Smooth muscle cell of the umbilical artery (primary cell): ENCODE measurements at places on chromosomes 6 and 20. TPM values are rescaled to one million over a fixed set of nuclear protein-coding genes. Genes with fewer than 3 reads are reported as not detected.

Gene MAFB
- 0.14 and 0.30 TPM in 2 replicates for total RNA-seq

Gene MTO1
- 36.4 and 49.9 TPM in 2 replicates for total RNA-seq

Gene CDH4
- 1.8 and 4.1 TPM in 2 replicates for total RNA-seq

Gene SNX9
- 26.7 and 38.0 TPM in 2 replicates for total RNA-seq

Gene MYT1
- not detected in 2 replicates for total RNA-seq

Gene GPR31
- total RNA-seq, result not detected in 2 replicates

Gene NR2E1
- not detected in 2 replicates for total RNA-seq

Gene ZBTB9
- 3.9 and 8.0 TPM in 2 replicates for total RNA-seq

Gene CYP39A1
- total RNA-seq, result 0.30 TPM in 1 of 2 replicates, not detected in the other

Gene TCF21
- total RNA-seq, result 1.4 and 3.0 TPM in 2 replicates

Gene ZNF334
- 2.7 and 2.8 TPM in 2 replicates for total RNA-seq

Gene EGFL8
- 1.2 and 1.4 TPM in 2 replicates for total RNA-seq

Gene ANGPT4
- total RNA-seq, result not detected in 2 replicates

Gene CLPSL1
- not detected in 2 replicates for total RNA-seq

Gene PNLDC1
- 0.28 TPM in 1 of 2 replicates, not detected in the other for total RNA-seq

Gene TBX18
- 3.6 and 14.5 TPM in 2 replicates for total RNA-seq

Gene EFCAB8
- total RNA-seq, result under 0.01 and 0.97 TPM in 2 replicates

Gene TRIM38
- 9.1 and 11.6 TPM in 2 replicates for total RNA-seq

Gene CSE1L
- total RNA-seq, result 59.1 and 113 TPM in 2 replicates

Gene SLC22A2
- 0.23 and 3.0 TPM in 2 replicates for total RNA-seq

Gene EYA4
- total RNA-seq, result under 0.01 TPM in 1 of 2 replicates, not detected in the other

Gene SPTLC3
- total RNA-seq, result 3.6 and 4.0 TPM in 2 replicates

Gene HLA-DMB
- total RNA-seq, result not detected in 2 replicates

Gene EPM2A
- total RNA-seq, result 6.5 and 6.6 TPM in 2 replicates

Gene TP53INP2
- 4.2 and 5.0 TPM in 2 replicates for total RNA-seq

Gene PLN
- total RNA-seq, result 0.83 and 0.89 TPM in 2 replicates

Gene ULBP2
- 12.4 and 13.7 TPM in 2 replicates for total RNA-seq

Gene OPRL1
- 3.0 TPM in 2 replicates for total RNA-seq

Gene PRICKLE4
- 0.23 and 1.2 TPM in 2 replicates for total RNA-seq

Gene MUC22
- not detected in 2 replicates for total RNA-seq

Gene APCDD1L
- total RNA-seq, result 38.3 and 92.5 TPM in 2 replicates

Gene HLA-DQB2
- total RNA-seq, result not detected in 2 replicates

Gene BEND3
- 1.2 and 5.5 TPM in 2 replicates for total RNA-seq

Gene KIAA0408
- 1.5 and 6.9 TPM in 2 replicates for total RNA-seq

Gene DACT2
- not detected in 2 replicates for total RNA-seq

Gene C2
- total RNA-seq, result 0.42 and 0.89 TPM in 2 replicates

Gene IL17F
- not detected in 2 replicates for total RNA-seq

Gene WFDC2
- total RNA-seq, result not detected in 2 replicates

Gene BAG2
- 27.9 and 32.1 TPM in 2 replicates for total RNA-seq

Gene MMUT
- 17.8 and 28.7 TPM in 2 replicates for total RNA-seq

Gene SLC13A3
- total RNA-seq, result 1.5 and 3.9 TPM in 2 replicates

Gene PSMB8
- total RNA-seq, result 29.8 and 31.2 TPM in 2 replicates

Gene ECT2L
- not detected in 2 replicates for total RNA-seq

Gene BTBD3
- 14.8 and 26.8 TPM in 2 replicates for total RNA-seq

Gene ERVFRD-1
- total RNA-seq, result not detected in 2 replicates

Gene EDN3
- total RNA-seq, result not detected in 2 replicates

Gene RAB44
- total RNA-seq, result not detected in 2 replicates

Gene PLCB4
- total RNA-seq, result 2.5 and 2.7 TPM in 2 replicates

Gene CLIC5
- not detected in 2 replicates for total RNA-seq

Gene KCNK16
- total RNA-seq, result not detected in 2 replicates

Gene HLA-DOA
- total RNA-seq, result not detected in 2 replicates

Gene RNF144B
- 0.74 and 1.8 TPM in 2 replicates for total RNA-seq

Gene MRPL2
- 13.4 and 13.8 TPM in 2 replicates for total RNA-seq

Gene PXMP4
- total RNA-seq, result 3.0 and 3.2 TPM in 2 replicates

Gene APOBEC2
- total RNA-seq, result not detected in 2 replicates
